ENCODE measurements at places on chromosomes 6 and 20.

DNA sequence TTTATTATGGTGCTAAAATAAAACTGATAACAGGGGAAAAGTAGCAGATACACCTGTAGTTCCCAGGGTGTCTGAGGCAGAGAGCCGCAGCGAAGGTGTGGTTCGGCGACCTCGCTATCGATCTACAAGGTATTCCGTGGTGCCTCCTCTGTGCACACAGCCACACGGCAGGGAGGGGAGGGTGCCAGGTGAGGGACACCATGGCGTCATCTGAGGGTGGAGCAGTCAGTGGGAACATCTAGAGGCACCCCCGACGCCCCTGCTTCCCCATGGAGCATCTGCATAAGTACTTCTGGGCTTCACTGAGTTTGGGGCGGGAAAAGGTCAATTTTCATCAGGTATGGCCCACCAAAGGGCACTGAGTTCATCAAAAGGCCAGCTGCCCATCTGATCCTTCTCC is 243.3 kb downstream of the TAF4 start:
- DNase-seq: no peak

GRCh38 chr6:99425647-99426450 is 741 bp upstream of the PNISR start:
- DNase-seq: peak; percentile 18

DNA sequence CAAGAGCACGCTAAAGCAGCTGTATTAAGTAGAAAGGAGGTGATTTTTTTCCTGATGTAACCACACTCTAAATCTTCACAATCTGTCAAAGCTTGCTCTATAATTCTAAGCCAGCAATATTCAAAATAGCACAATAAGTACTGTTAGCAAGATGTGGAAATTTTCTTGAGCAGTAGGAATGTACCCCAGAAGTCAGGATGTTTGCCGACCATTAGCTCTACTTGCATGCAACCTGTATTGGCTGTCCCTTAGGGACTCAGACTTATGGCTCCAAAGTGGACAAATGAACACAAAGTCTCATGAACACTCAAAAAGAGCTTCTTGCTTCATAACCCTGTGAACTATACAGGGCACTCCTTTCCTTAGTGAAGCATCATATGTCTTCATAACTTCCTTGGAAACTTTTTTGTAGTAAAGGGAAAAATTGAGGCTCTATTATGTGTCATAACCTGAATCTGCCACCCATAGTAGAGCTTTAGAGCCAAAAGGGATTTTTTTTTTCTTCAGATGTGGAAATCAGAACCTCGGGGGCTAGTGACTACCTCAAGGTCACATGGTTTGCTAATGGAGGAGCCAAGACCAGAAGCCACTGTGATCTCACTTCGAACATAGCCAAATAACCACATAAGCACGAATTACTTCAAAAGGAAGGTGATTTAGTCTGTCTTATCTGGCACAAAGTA is 54.5 kb downstream of the ADGRG6 start:
- DNase-seq: no peak

DNA sequence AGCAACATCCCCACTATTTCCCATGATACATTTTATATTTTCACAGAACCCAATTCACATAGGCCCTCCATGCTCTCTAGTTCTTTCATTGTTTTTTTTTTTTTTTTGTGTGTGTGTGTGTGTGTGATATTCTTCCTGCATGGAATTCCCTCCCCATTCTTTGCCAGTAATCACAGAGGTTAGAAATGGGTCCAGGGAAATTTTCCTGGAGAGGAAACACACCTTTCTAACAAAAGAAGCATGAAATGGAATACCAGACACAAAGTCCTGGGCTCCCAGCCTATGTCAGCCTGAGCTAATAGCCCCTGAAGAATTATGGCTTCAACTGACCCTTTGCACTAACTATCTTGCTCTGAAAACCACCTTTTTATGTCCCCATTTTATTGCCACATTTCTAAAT is 194.2 kb upstream of the NT5E start:
- DNase-seq: no peak

Data from stimulated activated naive CD4-positive, alpha-beta T cell (primary cell).